ENCODE measurements at places on chromosomes 3 and 15.

DNA sequence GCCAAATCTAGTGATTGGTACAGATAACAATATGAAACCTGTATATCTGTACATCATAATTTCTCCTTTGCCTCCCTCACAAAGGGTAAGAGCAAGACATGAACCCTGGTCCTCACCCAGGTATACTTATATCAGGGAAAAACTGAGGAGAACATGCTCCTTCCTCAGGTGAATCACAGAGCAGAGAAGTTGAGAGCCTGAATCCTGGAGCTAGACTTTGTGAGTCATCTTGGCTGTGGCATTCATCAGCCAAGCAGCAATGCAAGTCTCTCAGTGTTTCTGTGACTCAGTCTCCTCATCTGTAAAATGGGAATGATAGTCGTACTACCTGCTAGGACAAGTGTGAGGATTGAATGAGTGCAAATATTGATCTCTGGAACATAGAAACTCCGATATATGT, 165.7 kb upstream of the ADAMTS9 start:
- no peak for DNase-seq

- no peak for DNase-seq
These were observed 75.1 kb downstream of the TNIK start for GRCh38 chr3:171385086-171385485.

DNA sequence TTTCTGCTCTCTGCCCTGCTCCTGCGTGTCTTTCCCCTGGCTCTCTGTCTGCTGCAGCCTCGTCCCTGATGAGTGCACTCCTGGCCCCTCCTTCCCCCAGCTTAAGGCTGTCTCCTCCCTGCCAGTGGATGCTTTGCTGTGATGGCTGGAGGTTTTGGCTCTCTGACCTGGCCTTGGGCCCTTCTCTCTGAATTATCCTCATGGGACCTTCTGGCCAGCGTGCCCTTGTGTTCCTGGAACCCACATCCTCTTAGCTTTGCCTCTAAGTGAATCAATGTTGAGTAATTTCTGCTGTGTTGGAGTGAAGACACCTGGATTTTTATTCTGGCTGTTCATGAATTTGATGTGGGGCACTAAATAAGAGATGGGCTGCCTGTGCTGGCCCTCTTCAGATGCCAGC, 9.8 kb upstream of the TNFAIP8L3 start:
- DNase-seq = no peak

GRCh38 chr3:150346981-150347863, 60.9 kb upstream of the TSC22D2 start:
- DNase-seq = no peak

DNA sequence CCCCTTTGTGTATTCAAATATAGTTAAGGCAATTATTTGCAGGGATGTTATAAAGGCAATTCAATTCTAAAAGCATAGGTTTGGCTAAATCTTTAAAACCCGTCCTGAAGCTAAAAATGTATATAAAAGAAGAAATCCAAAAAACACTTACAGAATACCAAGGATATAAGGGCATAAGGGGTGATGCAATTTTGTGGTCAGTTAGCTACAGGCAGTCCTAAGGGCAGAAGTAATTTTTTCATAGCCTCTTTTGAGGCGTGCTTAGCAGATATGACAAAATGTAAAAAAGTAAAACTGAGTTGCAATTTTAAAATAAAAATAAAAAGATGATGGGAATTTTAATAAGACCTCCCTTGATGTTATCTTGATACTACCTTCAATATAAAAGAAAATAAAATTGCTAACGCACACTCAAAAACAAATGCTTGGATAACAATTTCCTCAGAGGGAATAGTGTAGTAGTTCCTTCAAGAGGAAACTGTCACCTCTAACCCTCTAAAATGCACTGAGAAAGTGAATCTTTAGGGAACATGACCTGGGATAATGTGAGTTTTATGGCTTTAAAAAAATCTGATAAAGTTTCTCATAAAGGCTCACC, 104.2 kb downstream of the MYH15 start:
- no peak for DNase-seq

- peak; percentile 33 for DNase-seq
These were observed 612 bp downstream of the C3orf38 start for GRCh38 chr3:88150371-88150770.

DNA sequence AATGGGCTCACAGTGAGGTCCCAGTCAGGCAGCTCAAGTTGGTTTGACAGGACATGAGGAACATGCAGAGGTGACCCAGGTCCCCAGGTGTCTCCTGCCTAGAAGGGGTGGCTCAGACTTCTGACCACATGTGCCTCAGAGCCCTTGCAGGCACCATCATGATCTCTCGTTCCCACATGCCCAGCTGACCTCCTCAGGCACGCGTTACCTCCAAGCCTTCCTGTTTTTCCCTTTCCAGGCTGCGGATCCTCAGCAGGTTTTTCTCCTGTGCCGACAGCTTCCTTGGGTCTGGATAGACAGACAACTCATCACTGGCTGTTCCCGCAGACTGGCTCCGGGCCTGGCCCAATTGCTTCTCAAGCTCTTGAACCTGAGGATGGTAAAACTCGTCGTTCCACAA, 30.4 kb downstream of the CCDC13 start:
- no peak for DNase-seq

DNA sequence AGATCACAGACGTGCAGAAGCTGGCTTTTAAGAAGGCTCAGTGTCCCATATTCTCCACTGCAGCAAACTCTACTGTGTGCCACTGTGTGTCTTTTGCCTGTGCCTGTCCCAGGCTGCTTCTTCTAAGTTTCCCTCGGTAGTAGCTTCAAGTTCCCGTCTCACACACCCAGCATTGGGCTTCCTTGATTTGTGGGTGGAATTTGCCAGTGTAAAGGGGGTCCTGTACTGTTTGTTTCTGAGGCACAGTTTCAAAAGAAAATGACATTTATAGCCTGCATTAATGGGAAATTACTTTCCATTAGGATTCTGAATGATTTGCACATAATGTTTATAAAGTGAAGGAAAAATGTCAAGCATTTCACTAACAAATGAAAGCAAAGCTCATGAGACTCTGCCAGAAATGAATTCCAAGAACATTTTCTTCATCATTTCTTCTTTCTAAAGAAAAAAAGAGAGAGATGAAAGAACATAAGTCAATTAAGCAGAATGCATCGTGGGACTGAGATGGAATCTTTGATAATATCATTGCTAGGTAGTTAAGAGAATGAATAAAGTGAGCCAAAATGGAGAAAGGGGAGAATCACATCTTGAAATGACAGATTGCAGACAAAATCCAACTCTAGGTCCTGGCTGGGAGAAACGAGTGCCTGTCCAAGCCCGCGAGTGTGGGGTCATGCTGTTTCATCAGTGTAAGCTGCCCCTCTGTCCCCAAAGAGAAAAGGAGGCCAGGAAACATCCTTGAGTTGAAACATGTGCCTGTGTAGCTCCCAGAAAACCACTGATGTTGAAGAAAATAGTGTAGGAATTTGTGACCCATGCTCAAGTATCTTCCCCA, 48.6 kb upstream of the ADAMTSL3 start:
- DNase-seq = no peak

DNA sequence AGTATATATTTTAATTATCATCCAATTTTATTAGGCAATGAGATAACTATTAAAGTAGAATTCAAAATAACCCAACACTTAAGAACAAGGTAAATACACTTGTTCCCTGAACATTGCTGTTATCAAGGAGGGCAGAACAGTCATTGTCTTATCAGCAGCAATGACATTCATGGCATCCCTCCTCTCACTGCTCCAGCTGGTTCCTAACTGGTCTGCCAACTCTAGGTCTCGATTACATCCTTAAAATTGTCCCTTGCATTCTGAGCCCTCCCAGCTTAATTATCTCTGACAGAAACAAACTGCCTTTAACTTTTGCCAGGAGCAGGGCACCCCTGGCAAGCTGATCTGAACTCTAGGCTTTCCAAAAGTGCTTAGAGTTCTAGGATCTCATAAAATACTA, 14.0 kb upstream of the DYNC1LI1 start:
- no peak for DNase-seq

DNA sequence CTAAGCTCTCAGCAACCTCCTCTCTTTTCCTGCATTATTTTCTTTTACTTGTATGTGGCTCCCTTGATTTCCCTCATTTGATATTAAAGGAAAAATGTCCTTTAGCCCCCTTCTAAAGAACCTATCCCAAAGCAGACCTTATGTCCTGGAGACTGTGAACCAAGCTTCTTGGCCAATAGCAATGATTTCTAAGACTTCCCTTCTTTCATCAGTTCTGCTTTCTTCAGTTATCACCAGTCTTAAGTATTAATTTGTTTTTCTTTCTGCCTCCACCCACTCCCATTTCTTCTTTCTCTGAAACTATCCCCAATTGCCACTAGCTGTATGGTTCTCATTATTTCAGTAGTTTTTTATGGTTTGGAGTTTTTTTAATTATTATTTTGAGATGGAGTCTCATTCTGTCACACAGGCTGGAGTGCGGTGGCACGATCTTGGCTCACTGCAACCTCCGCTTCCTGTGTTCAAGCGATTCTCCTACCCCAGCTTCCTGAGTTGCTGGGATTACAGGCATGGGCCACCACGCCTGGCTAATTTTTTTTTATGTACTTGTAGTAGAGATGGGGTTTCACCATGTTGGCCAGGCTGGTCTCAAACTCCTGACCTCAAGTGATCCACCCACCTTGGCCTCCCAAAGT, 12.1 kb downstream of the TMOD3 start:
- DNase-seq = no peak

DNA sequence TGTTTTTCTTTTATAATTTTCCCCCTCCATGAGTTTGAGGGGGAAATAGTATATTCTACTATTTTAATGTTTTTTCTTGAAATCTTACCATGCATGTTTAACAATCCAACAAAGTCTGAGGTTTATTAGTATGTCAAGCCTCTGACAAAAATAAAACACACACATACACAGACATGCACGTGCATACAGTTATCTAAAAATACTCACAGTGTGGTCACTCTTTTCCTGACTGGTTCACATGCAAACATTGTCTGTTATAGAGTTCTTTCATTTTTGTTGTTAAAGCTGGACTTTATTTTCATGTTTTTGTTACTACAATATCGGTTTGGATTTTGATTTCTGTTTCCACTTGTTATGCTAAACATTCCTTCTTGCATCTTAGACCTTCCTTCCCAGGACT, 236.6 kb downstream of the MFSD1 start:
- DNase-seq = no peak

DNA sequence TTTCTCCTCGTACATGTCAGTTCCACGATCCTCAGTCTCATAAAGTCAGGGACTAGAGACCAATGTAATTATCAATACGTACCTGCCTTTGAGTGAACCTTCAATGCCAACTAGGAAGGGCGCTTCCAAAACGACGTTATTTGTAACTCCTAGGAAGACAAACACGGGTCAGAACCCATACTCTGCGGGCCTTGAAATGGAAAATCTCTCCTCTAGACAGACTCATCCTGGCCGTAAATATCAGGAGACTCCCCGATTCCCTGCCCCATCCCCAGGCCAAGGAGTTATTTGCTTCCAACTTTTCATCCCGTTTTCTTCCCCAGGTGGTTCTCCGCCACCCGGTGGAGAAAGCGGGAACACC, 578 bp downstream of the OIP5 start:
- no peak for DNase-seq

GRCh38 chr15:40443255-40443654, 2.5 kb downstream of the BAHD1 start:
- DNase-seq = no peak

- DNase-seq = no peak
These were observed 145.8 kb downstream of the CBLB start for GRCh38 chr3:105722943-105723556.

- DNase-seq = no peak
These were observed 22.5 kb downstream of the POPDC2 start for GRCh38 chr3:119637679-119638477.

- no peak for DNase-seq
These were observed 506.4 kb downstream of the FGF12 start for GRCh38 chr3:192220915-192221314.

DNA sequence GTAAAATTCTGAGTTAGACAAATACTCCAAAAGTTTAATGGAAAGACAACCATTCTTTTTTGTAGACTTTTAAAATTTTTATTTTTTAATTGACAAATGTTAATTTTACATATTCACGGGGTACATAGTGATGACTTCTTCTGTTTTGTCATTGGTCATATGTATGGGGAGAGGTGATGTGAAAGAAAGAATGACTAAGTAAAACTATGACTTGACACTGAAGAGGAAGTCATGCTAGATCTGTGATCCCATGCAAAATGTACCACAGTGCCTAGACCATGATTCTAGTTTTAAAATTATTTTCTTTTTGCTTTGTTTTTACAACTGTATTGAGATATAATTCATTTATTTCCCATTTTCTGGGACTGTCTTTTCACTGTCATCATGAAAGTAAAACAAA, 281.6 kb downstream of the MBNL1 start:
- no peak for DNase-seq

DNA sequence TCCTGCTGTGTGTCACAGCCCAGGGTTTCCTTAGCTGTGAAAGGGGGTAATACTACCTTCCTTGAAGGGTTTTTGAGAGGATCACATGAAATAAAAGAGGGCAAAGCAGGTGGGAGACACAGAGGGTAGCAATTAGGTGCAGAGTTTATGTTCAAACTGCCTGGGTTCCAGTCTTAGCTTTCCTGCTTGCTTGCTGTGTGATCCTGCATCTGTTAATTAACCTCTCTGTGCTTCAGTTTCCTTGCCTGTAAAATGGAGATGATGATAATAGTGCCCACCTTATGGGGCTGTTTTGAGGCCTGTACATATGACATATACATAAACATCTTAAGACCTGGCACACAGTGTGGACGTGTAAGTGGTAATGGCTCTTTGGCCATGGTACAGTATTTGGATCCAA, 35.0 kb downstream of the SPSB4 start:
- DNase-seq = no peak

- DNase-seq = no peak
These were observed 14.5 kb downstream of the ZPLD1 start for GRCh38 chr3:102449341-102449740.

GRCh38 chr15:35439291-35439690, 106.7 kb downstream of the DPH6 start:
- no peak for DNase-seq

GRCh38 chr15:79900087-79900486, 3.3 kb upstream of the MTHFS start:
- no peak for DNase-seq

DNA sequence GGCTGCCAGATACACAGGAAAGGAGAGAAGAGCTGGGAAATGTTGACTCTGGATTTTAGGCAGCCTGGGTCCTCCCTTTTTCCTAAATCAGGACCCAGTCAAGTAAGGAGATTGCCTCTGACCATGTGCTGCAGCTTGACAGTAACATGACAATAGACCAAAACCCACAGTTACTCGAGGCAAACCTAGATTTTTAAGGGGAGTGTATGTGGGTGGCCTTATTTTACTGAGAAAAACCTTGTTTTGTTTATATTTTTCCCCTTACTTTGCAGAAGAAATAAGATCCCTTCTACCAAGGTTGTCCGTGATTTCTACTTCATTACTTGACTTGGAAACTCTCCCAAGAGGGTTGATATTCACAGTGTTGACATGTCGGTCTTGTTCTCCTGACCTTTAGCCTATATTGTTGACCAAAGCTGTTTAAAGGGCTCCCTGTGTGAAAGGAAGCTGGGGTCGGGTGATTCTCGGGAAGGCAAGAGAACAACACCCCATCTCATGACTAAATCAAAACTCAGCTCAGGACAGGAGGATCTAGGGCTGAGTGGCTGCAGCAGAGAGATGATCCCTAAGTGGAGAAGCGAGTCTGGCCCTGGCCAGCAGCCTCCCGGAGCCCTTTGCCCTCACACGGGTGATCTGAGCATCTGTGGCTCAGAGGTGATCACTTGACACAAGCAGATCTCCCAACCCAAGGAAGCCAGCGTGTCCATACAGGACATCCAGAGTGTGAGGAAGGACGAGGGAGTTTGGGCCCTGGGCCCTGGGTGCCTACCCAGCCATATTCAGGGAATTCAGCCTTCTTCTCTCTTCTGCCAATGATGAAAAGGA, 31.0 kb upstream of the SLCO2A1 start:
- no peak for DNase-seq

Measured in midbrain (tissue), 1 donor.